Activated naive CD4-positive, alpha-beta T cell treated with anti-CD3 and anti-CD28 coated beads, Interleukin-2, amount 10 ng/mL, durations not matched to agents 7 days and 5 days (primary cell): ENCODE measurements at places on chromosomes 1 and 21.

DNA sequence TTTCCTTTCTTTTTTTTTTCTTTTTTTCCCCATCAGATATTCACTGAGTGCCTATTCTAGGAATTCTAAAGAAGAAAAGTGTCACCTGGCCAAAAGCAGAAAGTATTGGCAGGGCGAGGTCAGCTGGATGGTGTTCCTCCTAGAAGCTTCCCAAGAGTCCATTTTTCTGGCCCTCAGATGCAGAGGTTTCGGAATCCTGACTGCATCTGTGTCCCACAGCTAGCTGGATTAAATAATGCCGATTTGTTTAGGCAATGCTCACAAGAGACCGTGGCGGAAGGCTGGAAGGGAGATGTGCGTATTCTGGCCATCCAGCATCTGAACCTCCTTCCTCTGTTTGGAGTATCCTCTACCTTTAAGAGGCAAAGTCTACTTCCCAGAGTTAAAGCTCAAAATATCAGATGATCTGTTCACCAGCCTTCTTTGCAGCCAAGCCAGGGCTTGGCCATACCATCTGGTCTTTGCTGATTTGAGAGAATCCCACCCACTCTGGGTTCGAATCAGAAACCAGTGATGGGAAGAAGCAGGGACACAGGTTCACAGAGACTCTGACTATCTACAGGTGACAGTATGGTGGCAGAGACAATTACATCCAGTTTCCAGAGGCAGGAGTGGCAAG lies 5.4 kb upstream of the TENT5C start:
- no peak for DNase-seq

- DNase-seq: peak; percentile 63
Observed at GRCh38 chr1:55214212-55214933, 791 bp downstream of the USP24 start.

DNA sequence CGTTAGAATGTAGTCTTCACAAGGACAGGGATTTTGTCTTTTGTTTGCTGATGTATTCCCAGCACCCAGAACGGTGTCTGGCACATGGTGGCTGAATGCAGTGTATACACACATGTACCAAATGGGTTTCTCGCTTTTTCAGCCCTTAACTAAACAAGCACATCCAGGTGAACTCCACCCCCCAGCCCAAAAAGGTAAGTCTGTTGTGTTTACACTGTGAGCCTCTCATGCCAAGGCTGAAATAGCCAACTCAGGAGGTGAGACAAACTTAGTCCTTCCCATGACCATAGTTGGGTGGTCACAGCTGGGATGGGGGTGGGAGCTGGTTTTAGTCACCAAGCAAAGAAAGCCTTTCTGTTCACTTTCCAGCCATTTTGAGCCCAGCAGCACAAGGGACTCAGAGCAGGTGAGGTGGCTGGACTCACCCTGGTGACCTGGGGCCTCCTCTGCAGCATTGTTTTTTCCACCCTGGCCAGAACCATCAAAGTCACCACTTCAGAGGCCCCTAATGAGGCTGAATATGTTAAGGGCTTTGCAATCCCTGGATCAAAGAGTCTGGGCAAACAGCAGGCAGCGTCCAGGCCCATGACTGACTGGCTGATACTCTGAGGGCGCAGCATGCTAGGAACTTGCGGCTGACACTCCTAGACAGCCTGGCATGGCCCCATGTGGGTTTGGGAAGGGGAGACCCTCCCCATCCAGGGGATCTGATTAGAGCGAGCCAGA lies 8.7 kb downstream of the TENT5B start:
- DNase-seq: no peak

DNA sequence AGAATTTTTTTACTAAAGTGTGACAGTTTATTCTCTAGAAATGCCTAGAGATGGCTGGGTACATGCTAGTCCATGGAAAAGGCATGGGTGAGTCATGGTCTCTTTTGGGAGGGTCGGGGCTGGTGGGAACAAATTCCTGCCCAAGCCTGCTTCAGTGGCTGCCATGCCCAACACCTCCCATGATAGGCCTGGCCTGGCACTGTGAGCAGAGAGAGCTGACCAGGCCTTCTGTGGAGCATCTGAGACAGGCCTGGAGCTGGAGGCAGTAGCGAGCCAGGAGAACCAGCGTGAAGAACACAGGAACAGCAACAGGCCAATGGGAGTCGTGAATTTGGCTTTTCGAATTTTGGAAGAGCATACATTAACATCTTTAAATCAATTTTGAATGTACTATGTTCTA lies 209.2 kb downstream of the SDCCAG8 start:
- DNase-seq: no peak

DNA sequence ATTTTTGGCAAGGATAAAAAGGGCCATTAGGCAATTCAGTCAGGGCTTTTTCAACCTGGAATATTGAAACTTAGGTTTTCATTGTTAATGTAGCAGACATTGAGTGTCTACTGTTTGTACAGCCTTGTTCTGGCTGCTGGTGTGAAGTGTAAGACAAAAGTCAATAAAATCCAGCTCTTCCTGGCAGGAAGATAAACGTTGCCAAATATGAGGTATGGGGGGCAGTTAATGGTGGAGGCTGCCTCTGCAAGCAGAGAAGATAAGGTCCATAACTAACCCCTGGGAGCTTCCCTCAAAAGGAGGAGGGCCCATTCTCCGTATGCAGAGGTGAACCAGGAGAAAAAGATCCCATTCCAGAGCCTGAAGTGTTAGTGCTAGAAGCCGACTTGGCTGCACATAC lies 19.5 kb upstream of the SHE start:
- no peak for DNase-seq

DNA sequence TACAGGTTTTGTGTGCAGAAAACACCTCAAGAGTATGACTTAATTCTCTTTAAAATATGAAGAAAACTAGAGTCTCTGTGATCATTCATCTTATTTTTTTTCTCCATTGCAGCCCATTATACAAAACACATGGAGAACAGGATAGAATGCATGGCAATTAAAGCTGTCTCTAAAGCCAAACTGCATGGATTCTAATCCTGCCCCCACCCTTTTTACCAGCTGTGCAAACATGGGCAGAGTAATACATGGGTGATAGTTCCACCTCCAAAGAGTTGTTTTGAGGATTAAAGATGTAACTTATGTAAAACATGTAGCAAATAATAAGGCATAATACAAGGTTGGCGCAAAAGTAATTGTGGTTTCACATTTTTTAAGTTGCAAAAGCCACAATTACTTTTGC lies 114.4 kb downstream of the CLEC20A start:
- no peak for DNase-seq

DNA sequence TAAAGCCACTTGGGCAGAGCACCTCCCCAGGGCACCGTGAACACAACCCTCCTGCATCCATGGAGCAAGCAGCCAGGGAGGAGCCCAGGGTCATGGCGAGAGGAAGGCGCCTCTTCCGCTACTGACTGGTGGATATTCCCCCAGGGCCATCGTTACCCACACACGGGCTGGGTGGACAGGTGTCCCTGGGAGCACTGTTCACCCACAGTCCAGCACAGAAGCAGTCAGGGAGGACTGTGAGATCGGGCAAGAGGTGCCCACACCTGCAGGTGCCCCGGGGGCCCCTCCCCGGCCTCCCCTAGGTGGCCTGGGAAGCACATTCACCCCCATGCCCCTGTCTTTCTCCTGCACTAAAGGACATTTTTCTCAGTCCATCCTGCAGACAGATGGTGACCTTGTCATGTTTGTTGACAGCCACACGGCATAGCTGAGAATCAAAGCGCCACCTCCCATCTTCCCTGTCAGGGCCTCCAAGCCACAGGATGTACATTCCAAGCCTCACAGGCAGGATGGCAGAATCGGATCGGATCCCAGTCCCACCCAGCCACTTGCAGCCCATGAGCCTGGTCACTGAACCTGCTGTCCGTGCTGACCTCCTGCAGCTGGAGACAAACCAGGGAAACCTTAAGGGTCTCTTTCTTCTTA lies 160.2 kb downstream of the PRDM16 start:
- DNase-seq: no peak

DNA sequence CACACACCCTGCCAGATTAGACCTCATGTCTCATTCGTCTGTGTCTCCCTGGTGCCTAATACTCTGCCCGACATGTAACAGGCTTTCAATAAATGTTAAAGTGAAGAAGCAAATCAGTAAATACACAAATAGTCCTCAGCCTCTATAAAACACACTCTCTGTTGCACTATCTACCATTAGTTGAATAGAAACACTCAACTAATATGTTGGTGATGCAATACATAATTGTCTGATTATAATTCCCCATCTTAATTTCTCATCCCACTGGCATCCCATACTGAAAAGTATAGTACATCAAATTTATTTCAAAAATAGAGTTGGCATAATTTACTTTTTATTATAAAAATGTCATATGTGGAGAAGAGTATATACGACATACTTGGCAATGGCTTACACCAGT lies 162.4 kb downstream of the PAPPA2 start:
- DNase-seq: no peak

GRCh38 chr1:17045150-17045549 lies 8.7 kb downstream of the SDHB start:
- DNase-seq: no peak

GRCh38 chr1:186722711-186723309 lies 42.6 kb upstream of the PTGS2 start:
- peak; percentile 24 for DNase-seq

GRCh38 chr21:15928196-15928595 lies 198.4 kb downstream of the USP25 start:
- DNase-seq: no peak

DNA sequence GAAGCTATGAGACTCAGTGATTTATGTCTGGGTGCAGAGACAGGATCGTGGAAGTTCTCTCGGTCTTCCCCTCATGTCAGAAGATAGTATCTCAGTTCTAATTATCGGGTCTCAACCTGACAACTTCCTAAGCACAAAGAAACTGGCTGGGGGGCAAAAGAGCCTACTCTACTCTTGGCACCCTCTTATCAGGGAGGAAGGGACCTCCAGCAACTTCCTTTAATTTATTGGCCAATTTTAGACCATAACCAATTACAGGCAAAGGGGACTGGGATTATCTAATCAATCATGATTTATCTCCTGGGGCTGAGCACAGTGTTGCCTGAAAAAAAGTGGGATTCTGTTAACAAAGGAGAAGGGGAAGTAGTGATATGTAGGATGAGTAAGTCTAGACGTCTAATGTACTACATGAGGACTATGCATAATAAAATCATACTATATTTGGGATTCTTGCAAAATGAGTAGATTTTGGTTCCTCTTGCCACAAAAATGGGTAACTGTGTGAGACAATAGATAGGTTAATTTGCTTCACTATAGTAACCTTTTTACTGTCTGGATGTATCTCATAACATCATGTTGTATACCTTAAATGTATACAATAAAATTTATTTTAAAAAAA lies 98.8 kb downstream of the ZFYVE9 start:
- no peak for DNase-seq

GRCh38 chr1:245378745-245379144 lies 224.0 kb downstream of the KIF26B start:
- DNase-seq: no peak

DNA sequence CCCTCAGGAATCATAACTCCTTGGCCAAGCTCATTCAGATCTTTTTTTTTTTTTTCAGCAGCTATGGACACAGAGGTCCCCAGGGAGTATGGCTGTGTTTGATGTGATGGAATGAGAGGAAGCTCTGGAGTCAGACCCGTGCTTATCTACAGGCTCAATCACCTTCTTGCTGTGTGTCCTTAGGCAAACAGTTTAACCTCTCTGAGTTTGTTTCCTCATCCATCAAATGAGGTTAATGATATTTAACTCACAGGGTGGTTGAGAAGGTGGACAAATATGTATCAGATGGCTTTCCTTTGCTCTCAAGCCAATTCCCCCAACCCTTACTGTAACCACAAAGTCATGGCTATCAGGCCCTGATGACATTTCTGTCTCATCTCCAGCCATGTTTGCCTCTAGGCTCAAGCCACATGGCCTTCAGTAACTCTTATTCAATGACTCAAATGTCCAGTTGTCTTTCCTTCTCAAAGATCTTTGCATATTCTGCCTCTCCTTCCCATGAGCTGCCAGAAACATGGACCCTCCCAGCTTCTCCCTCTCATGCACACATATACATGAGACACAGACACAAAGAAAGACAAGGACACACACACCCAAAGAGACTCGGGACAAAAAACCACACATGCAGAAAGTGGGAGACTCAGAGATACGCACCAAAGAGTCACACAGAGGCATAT lies 303.5 kb upstream of the KAZN start:
- no peak for DNase-seq

GRCh38 chr1:159924025-159924790 lies 1.1 kb downstream of the TAGLN2 start:
- DNase-seq: peak; percentile 70

DNA sequence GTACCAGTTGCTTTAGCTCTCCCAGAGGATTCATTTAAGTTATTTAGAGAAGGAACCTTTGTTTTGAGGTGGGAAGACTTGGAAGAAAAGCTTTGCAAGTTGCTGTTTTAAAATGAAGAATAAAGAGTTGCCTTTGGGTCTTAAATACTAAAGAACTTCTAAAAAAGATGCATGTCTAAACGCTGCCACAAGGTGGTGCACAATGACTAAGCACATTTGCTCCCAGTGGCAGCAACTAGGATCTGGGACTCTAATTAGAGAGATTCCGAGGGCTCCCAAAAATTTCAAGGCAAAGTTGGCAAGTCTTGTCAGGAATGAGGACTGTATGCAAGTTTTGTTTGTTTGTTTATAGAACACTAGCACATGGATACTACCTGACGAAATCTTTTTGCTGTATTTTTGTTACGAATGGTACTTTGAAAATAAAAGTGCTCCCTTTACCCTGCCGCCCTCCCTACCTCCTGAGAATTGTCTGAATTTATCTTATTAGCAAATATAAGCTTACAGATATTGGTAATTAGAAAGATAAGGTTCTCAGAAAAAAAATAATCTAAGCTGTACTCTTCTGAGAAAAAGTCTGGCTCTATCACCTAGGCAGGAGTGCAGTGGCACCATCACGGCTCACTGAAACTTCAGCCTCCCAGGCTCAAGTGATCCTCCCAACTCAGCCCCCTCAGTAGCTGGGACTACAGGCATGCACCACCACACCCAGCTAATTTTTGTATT lies 121.8 kb downstream of the HFM1 start:
- peak; percentile 57 for DNase-seq

GRCh38 chr1:116766616-116767469 lies 12.6 kb downstream of the CD2 start:
- no peak for DNase-seq

GRCh38 chr1:78301141-78301540 lies 189.6 kb upstream of the PTGFR start:
- no peak for DNase-seq
